Fibroblast of skin of right quadriceps (primary cell): ENCODE measurements at places on chromosomes 3 and 15.
A peak's percentile ranks its signal among the peaks of the same experiment; 100 is the strongest.

- no peak for DNase-seq
Observed at GRCh38 chr15:84597296-84597695, 3.5 kb upstream of the ZSCAN2 start.

- DNase-seq, result peak; percentile 26
Observed at GRCh38 chr15:91385311-91385710, 285.3 kb downstream of the SV2B start.

GRCh38 chr3:42412526-42413155, 2.2 kb upstream of the LYZL4 start:
- no peak for DNase-seq

GRCh38 chr3:13173186-13173585, 100.0 kb upstream of the IQSEC1 start:
- no peak for DNase-seq

DNA sequence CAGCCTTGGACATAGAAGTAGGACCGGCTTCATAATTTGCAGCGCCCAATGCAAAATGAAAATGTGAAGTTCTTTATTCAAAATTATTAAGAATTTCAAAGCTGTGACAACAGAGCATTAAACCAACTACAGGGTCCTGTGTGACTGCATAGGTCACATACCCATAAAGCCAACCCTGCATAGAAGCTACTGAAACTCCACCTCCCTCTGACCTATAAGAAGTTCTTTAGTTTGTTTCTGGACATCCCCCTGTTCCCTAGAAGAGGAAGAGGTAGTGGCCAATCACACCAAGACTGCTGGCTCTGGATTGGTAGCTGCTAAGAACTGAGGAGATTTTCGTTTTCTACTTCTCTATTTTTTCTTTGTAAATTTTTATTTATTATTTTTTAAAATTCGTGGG, 9.0 kb upstream of the SELENOT start:
- no peak for DNase-seq

- peak; percentile 78 for DNase-seq
Observed at GRCh38 chr3:49132437-49133225, at the start of gene LAMB2. Gene LAMB2, minus strand, starts transcription at chr3:49133050. Its CDS starts 183 bp downstream, at chr3:49132867.

- peak; percentile 84 for DNase-seq
Observed at GRCh38 chr3:101512646-101513418, at the start of gene SENP7. Gene SENP7, minus strand, starts transcription at chr3:101513212. Its CDS starts 82 bp downstream, at chr3:101513130.

- peak; percentile 98 for DNase-seq
Observed at GRCh38 chr15:55823191-55823670, 80.3 kb upstream of the PRTG start.

DNA sequence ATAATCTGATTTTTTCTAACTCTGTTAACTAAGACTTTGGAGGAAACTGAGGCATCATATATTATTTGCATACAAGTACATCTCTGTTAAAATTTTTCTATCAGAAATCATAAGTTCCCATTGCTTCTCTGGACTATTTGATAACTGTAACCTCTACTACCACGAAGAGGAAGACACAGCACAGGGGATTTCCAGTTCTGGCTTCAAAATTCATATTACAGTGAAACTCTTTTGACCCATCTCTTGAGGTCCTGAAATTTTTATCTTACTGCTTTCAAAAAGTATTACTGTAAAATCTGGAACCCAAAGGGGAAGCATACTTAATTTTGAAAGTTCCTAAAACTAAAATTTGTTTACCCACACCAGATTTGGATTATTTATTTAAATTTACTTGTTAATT, 4.2 kb downstream of the PLSCR1 start:
- DNase-seq, result no peak

DNA sequence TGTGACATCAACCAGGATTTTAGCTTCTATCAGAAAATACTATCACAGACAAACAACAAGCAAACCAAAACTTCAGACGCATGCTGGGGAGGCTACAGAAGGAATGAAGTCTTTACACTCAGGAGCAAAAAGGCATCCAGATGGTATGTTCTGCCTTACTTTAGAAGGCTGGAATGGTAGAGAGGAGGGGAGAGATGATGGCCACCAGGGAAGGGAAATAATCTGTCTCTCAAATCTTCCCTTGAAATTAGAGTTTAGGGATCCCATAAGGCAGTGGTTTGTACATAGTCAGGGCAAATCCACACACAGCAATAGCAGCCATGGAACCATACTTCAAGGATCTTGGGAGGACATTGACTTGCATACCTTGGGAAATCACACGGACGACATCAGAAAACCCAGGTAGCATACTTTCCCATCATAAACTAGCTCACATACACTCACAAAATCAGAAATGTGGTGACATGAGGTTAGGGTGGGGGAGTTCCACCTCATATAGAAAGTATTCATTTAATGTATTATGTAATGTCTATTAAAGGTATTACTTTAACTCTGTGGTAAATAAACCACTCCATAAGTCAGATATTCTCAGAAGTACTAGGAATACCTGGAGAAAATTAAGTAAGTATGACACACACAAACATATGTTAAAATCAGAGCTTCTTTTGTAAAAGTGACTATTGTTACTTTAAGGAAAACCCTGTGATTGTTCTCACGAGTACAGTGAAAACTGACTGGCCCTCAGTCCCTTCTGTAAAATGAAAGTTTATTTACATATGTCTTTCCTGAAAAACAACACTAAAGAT, 9.4 kb downstream of the BTLA start:
- no peak for DNase-seq

- no peak for DNase-seq
Observed at GRCh38 chr15:80157215-80157614, 4.4 kb downstream of the FAH start.

- peak; percentile 97 for DNase-seq
Observed at GRCh38 chr15:63089260-63090043, 32.2 kb upstream of the LACTB start.

GRCh38 chr3:190281308-190282051, 40.8 kb downstream of the CLDN1 start:
- DNase-seq, result no peak

GRCh38 chr3:106184540-106185457, 316.0 kb upstream of the CBLB start:
- no peak for DNase-seq

GRCh38 chr15:65077291-65077980, 890 bp downstream of the KBTBD13 start:
- no peak for DNase-seq

DNA sequence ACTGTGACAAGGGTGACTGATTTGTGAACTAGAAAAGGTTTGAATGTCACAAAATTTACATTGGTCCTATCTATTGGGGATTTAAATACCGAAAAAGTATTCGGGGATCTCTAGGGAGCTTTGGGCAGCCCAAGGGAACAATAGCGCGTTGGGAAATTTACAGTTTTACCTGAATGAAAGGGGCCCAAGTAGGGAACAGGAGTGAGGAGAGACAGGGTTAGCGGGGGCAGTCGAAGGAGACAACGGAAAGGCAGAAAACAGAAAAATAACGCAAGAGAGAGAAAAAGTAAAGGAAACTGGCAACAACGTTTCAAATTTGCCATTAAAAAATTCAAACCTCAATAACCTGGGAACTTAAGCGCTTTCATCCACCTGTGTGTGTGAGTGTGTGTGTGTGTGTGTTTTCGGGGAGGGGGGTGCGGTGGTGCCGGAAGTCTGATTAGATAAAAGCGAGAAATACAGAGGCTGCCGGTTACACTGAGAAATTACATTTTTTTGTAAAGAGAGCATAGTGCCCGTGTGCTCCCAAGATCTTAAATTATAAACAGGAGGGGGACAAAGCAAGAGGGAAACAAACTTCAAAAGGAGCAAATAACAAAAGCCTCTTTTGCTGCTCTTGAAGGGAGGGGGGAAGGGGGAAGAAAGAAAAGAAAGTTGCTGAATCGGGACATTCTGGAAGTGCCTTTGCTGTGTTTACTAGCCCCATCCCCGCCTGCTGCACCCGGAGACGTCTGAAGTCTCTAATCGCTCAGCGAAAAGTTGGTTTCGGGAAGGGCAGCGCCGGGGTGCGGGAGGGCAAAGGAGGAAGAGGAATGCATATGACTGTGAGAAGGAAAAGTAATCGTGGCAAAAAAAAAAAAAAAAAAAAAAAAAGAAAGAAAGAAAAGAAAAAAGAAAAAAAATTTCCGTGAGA, 721 bp upstream of the ZIC1 start:
- DNase-seq, result no peak

DNA sequence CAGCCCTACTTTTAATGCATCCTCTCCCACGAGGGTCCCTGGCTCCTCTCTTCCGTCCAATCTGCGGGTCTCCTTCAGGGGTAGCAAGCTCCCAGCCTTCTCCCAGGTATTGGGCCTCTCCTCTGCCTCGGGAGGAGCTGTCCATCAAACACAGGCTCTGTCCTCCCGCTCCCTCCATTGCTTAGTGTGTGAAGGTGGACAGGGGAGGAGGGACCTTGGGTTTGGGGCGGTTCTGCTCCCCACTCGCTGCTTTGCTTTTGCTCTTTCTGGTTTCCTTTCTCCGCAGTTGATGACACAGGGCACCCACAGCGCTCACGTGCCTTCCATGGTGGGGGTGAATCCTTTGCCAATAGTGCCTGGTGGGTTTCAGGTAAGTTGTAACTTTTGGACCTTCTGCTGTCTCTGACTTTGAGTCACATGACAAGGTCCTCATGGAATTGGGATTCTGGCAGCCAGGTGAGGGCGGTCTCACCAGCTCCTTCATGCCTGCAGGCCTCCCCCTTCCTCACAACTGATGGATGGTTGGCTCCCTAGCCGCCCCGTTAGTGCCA, 18.9 kb downstream of the MUC20 start:
- no peak for DNase-seq

GRCh38 chr3:20071175-20071574, 30.9 kb downstream of the KAT2B start:
- no peak for DNase-seq

DNA sequence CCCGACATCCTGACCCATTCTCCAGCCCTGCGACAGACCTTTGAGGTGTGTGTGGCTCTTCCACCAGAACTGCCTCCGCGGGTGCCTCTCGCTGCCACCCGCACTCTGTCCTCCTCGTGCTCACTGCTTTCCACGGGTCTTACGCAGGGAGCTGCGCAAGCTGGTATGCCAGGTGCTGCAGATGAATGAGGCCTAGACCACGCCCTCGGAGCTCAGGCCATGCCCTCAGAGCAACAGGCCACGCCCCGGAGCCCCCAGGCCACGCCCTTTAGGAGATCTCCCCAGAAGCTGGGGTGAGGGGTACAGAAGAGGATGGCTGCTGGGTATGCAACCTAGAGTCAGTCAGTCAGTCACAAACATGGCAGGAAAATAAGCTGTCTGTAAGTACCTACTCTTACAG, 300.3 kb downstream of the GABRG3 start:
- DNase-seq, result no peak

DNA sequence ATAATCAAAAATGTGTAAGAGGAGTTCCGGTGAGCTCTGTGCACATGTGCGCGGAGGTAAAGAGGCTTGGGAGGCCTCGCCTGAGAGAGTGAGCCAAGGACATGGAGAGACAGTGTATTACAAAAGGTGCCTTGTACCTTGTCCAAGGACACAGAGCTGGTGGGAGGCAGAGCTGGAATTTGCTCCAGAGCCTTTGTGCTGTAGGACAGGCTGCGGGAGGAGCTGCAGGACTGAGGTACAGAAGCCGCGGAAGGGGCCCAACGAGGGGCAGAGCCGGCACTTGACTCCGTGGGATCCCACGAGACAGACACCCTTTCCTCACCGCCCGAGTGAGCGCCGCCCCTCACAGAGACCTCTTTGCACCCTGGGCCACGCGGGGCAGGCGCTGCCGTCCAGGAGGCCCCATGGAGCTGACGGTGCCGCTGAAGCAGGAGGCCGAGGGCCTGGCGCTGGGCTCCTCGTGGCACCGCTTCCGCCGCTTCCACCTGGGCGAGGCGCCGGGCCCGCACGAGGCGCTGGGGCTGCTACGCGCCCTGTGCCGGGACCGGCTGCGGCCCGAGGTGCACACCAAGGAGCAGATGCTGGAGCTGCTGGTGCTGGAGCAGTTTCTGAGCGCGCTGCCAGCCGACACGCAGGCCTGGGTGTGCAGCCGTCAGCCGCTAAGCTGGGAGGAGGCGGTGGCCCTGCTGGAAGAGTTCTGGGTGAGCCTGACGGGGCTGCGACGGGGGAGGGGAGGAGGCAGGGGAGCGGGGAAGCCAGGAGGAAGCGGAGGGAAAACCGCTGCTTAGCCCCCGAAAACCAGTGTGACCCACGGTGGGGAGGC, 68.7 kb downstream of the SLTM start:
- peak; percentile 33 for DNase-seq

GRCh38 chr3:103624271-103624670, 1189.5 kb downstream of the ZPLD1 start:
- DNase-seq, result no peak

GRCh38 chr3:172647080-172647479, 63.8 kb downstream of the NCEH1 start:
- no peak for DNase-seq

DNA sequence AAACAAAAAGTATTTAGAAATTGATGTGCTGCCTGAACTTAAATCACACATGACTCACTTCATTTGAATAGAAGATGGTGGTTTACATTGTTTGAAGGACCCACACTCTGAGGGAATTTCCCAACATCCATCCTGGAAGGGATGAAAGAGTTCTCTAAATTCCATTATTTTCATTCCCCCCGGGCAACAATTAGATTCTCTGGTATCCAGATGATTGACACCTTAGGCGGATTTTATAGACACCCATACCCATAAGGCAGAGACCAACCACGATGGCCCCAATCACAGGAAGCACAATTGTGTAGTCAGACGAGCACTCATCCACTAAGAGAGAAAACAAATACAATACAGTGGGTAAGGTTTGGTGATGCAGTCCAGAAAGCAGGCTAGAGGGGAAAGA, 24.6 kb upstream of the MCCC1 start:
- DNase-seq, result no peak

GRCh38 chr3:127824151-127824825, 2.0 kb upstream of the MGLL start:
- no peak for DNase-seq

DNA sequence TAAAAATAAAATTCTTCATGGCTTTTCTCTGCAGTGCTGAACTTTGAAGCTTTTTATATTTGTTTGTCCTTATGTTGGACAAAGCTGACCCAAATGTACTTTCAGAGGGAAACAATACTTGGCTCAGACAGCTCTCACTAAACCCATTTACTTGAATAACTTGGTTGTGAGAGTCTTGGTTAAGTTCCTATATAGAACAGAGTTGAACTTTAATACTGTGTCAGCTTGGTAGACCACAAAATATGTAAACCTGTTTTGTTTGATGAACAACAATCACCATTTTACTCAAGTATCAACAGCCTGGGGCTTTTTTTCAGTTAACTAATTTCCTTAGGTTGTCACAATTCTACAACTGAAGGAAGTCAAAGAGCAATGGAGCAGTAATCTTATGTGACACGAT, 211.9 kb downstream of the CADM2 start:
- no peak for DNase-seq

DNA sequence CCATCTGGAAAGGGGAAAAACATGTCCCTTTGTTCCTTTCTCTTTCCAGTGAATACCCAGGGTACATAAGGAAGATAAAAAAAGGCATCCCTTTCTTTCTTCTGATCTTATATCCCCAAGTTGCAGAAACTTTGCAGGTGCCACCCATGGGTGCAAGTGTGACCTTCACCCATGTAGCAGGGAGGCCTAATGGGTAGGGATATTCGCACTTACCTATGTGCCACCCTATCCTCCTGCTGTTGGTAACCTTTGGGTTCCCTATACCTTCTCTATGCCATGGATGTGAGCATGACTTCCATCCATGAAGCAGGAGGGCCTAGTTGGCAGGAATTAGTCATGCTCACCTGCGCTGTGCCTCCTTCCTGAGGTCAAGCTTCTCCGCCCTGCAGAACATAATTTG, 59.2 kb upstream of the C15orf39 start:
- DNase-seq, result no peak
